ENCODE measurements at places on chromosomes 3 and 15. TPM values are rescaled to one million over a fixed set of nuclear protein-coding genes. Genes with fewer than 3 reads are reported as not detected.

DNA sequence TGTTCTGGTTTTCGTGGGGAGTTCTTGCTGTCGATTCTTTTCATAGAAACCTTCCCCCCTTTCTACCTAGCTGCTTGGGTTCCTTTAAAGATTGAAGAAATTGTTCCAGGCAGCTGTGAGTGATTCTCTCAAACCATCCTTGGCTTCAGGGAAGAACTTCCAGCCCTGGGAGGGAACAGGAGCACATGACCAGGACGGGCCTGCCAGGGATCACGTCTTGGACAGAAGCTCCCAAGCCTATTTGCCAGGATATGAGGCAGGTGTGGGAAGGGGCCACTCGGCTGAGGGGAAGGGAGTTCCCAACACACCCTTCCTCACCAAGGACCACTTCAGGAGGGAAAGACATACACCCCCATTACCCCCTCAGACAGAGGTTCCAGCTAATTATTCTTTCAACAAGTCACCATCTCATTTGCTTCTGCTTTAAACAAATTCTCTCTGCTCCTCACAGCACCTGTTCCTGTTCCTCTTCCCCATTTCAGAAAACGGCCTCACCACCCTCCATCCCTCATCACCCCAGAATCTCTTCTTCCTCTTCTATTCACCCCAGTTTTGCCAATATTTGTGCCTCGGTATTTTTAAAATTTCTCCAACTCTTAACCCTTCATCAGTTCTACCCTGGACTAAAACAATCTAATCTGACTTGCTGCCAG is 62.5 kb downstream of the WHAMM start:
- no peak for DNase-seq

- DNase-seq: no peak
These were observed 543.1 kb downstream of the NTRK3 start for GRCh38 chr15:87713475-87713879.

The CCDC71 gene
- 22.0 TPM for total RNA-seq

The LTF gene
- total RNA-seq: 0.51 TPM

All from dermis blood vessel endothelial cell (primary cell).